GOT3 (cell line): ENCODE measurements at places on chromosomes 5 and 9.

GRCh38 chr9:137396227-137396626, 26.7 kb downstream of the EXD3 start:
- DNase-seq, result no peak

DNA sequence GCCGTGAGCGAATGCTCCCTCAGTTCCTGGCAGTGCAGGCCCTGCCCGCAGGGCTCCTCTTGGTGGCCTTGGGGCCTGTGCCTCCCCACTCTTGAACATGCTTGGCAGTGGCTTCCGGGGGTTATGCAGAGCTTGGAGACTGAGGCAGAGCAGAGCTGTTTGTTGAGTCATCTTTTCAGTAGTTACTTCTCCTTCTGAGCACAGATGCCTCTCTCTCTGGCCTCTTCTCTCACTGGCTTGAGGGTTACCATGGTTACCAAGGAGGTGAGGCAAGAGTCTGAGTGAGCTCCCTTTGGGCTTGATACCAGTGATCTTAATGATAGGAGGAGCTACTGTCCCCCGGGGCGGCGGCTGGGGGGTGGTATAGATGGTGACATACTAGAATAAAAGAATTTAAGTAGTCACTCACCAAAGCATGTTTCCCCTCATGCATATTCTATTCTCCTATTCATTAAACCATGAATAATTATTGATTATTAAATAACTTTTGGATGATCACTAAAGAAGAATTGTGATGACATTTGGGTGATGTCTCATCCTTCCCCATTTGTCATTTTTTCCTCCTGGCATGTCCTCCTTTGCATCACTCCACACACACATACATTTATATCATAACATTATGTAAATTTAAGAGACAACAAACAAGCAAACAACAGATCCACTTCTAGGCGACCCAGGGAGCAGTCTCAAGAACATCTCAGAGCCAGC, 111.1 kb downstream of the ARHGAP26 start:
- no peak for DNase-seq

GRCh38 chr5:150879358-150879757, 25.4 kb downstream of the ZNF300 start:
- no peak for DNase-seq

- DNase-seq, result no peak
Measured at GRCh38 chr9:109064963-109065702, 51.8 kb upstream of the CTNNAL1 start.

DNA sequence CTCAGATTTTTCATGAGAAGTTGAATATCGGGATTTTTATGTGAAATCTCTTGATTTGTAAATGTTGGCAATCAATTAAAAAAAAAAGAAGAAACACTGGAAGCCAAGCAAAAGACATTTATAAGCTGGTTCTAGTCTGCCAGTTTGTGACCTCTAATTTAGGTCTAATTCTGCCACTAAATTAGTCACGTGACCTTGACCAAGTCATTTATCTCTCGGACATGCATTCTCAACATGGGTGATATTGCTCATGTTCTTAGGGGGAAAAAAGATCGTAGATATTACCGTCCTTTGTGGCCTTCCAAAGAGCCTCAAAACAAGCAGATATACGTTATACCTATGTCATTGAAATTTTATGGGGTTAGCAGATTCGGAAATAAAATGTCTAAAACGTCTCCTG, 52.9 kb upstream of the PTPDC1 start:
- DNase-seq, result no peak

DNA sequence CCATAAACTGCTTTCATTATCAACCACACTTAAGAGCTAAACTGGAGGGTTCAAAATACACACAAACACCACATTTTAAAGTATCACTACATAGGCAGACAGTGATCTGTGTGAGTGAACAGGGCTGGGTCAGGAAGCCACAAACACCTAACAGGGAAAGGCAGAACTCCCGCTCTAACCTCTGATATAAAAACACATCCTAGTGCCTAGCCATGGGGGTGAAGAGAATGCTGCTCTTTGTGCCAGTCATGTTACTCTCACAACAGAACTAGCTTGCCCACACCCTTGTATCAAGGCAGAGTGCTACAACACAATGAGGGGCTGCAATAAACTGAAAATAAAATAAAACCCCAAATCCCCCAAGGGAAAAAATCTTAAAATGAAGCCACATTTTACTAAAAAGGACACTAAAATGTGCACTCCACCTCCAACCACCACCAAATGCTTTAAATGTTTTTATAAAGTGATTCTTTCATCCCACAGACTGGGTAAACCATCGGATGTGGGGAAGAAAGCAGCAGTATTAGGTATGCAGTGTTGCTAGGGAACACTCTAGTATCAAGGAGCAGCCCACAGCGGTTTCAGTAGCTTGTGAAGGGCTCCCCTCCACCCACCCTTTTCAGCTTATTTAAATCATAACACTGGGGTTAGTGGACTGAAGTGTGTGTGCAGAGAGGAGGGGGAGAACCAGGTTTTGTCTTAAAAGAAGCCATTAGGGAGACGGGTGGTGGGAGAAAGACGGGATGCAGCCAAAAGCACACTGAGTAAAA, 64.5 kb downstream of the TMEM161B start:
- DNase-seq, result no peak

DNA sequence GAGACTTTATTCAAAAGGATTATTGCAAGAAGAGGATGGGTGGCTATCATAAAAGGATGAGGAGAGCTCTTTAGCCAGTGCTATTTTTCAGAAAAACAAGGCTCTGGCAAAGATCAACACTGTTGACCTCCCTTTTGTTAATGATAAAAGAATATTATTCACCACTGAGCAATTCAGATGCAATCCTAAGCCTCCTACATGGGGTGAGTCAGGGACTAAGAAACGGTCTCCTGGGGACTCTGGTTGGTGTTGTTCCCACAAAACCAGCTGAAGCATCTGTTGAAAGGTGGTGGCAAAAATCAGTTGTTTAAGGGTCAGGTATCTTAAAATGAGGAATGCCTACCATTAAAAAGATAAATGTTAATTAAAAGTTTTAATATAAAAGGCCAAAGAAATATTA, 7.7 kb upstream of the GCNT1 start:
- no peak for DNase-seq

DNA sequence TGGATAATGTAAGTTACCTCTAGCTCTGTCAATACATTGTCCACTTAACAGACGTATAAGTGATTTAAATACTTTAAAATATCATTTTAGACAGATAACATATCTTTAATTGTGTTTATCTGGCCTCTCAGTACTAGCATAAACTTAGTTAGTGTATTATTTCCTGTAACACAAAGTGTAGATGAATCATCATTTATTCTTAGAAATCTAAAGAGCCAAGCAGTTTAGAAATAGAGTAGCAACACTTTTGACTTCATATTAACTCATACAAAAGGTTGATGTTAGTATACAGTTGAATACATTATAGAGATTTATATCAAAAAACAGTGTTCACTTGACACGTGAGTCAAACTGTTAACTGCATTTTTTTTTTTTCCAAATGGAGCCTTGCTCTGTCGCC, 18.0 kb downstream of the NCBP1 start:
- DNase-seq, result no peak

GRCh38 chr9:120587328-120587727, 7.4 kb upstream of the CDK5RAP2 start:
- DNase-seq, result no peak

- no peak for DNase-seq
Measured at GRCh38 chr9:135146766-135147473, 59.5 kb downstream of the OLFM1 start.

DNA sequence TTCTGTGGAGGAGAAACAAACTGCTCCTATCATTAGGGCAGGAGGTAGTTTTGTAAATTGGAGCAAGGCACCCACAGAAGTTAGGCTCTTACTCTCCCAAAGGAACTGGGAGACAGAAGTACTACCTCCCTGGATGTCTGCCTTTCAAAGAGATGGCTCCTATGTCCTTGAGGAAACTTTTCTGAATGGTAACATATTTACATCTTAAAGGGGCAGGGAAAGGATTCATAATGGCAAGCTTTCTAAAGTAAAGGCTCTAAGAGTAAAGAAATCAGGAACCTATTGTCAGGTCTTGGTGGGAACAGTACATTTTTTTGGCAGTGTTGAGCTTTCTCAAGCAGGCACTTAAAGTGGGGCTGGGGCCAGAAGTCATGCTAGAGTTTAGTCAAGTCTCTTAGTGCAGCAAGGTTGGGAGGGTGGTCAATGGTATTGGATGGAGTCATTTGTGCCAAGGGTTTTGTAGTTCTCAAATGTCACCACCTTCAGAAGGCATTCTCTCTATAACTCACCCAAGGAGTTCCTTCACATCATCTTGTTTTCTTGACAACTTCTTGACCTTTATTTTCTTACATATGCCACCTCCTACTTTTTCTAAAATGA, 26.3 kb upstream of the NDFIP1 start:
- no peak for DNase-seq

DNA sequence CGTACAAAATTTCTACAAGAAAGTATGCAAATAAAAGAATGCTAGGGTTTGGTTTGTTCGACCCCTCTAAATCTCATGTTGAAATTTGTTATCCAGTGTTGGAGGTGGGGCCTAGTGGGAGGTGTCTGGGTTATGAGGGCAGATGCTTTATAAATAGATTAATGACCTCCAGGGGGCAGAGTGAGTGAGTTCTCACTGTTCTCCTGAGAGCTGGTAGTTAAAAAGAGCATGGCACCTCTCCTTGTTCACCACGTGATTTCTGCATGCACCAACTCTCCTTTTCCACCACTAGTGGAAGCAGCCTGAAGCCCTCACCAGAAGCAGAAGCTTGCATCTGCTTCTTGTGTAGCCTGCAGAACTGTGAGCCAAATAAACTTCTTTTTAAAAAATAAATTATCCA, 50.4 kb upstream of the FAM170A start:
- no peak for DNase-seq

DNA sequence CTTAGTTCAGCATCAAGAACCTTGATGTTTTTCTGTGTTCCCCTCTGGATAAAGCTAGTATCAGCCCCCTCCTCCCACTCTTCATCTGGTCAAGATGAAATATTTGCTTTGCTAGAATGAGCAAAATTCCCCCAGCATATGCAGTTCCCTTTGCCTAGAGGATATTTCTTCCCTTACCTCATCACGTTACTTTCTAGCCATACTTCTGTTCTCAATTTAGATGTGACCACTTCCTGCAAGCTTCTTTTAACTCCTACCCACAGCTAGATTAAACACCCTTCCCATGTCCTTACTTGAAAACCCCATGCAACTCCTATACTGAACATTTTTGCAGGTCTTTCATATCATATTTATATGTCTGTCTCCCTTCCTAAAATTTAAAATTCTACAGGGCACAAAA, 178.9 kb upstream of the TUSC1 start:
- no peak for DNase-seq

- no peak for DNase-seq
Measured at GRCh38 chr5:35880156-35880555, 23.5 kb downstream of the IL7R start.

- DNase-seq, result no peak
Measured at GRCh38 chr5:179863449-179864085, 5.0 kb upstream of the MRNIP start.

DNA sequence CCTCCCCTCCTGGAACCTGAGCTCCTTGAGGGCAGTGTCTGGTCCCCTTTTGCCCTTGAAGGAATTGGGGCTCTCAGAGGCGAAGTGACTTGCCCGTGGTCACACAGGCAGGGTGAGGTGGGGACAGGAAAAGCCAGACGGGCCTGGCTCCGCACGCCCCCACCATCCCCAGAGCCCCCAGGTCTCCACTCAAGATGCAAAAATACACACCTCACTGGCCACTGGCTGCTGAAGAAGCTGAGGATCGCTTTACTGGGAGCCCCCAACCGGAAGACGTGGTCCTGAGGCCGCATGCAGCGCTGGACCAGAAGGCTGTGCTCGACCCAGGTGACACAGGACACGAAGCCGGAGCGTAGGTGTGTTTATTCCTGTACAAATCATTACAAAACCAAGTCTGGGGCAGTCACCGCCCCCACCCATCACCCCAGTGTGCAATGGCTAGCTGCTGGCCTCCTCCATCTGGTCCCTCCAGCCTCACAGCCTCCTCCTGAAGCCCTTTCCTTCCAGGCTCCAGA, 7.6 kb upstream of the AK1 start:
- no peak for DNase-seq

DNA sequence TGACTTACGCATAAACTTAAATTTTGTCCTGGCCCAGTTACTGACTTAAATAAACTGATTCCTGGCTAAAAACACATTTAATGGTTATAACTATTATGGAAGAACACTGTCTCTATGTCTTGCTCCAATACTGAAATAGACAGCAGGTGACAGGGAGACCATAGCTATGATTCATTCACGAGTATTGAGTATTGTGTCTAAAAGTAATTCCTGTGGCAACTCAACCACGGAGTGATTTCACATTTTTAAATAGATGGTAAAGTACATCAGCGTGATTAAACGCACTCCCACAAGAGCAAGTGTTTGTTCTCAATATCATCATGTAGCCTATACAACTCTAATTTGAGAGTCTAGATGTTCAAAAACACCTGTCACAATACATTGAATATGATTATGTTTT, 35.9 kb upstream of the PCSK1 start:
- no peak for DNase-seq

DNA sequence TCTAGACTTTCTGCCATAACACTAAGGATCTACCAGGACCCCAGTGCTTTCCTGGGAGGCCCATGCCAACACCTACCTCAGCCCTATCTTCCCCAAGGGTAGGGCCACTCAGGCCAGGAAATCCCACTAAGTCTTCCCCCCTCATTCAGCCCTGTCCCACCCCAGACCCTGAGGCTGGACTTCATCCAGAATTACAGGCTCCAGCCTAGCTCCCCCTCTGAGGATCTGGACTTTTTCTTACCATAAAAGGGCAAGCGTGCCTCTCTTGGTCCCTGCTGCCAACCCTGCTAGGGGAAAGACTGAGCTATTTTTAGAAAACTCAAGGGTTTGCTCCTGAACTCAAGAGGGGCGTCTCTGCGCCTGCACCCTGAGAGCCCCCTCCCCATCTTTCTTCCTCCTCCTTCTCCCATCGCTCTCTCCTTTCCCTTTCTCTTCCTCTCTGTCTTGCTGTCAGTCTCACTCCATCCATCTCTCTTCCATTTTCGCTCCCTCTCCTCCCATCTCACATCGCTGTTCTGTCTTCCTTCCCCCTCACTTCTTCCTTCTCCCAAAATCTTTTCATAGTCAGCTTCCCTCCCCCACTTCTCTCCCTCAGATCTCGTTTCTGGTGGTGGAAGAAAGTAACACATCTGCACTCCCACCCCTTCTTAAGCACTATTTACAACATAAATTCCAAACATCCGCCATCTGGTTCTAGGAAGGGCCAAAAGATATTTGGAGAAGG, 38.1 kb upstream of the IL17B start:
- no peak for DNase-seq

DNA sequence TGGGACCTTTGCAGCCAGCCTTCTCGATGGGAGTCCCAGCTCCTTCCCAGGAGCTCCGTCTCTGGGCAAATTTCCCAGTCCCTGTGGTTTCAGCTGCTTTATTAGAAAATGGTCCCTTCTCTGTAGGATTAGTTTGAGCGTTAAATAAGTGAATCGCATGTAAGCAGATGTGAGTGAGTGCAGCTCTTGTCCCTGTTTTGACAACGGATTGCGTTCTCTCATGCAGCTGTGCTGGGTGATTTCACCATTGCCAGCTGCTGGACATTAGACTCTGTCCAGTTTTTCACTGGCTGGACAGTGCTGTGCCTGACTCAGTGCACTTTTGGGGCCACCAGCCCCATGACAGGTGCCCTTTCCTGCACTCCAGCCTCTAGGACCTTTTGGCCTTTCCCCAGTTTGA, 11.6 kb upstream of the CEL start:
- no peak for DNase-seq
